B cell (primary cell): ENCODE measurements at places on chromosomes 6 and 20. TPM values are rescaled to one million over a fixed set of nuclear protein-coding genes. Genes with fewer than 3 reads are reported as not detected.

DNA sequence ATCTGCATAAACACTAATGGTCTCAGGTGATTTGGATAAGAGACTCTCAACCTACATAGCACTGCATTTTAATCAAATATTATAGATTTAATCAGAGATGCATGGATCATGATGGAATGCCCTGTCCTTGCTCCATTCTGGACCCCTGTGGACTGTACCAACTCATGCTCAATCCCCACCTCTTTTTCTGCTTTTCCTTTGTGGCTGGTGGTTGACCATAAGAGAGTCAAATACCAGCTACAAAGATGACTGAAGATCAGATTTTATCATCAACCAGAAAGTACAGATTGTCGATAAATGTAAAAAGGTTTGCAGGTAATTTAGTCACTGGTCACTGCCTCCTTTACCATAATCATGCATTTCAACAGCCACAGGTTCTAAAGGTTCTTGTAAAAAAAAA lies 116.2 kb downstream of the ME1 start:
- no peak overlapping the region for H3K27ac ChIP-seq
- no peaks in the 10 kb centered on the region for H3K36me3 ChIP-seq
- H3K27me3 ChIP-seq = no peaks in the 10 kb centered on the region
- DNase-seq = no peak
- no peak overlapping the region for H3K4me3 ChIP-seq

Gene BHLHE23
- not detected in 2 replicates for total RNA-seq

- H3K4me1 ChIP-seq = peaks cover 15% of the 10 kb centered on the region
- H3K36me3 ChIP-seq = no peaks in the 10 kb centered on the region
- H3K4me3 ChIP-seq = no peak overlapping the region
- H3K27ac ChIP-seq = no peak overlapping the region
Measured at GRCh38 chr6:142732790-142733189, 212.2 kb downstream of the HIVEP2 start.

GRCh38 chr6:143408151-143408786 lies 42.2 kb downstream of the ADAT2 start:
- H3K4me1 ChIP-seq = no peaks in the 10 kb centered on the region
- no peak overlapping the region for H3K27ac ChIP-seq
- DNase-seq = no peak
- no peak overlapping the region for H3K4me3 ChIP-seq
- H3K27me3 ChIP-seq = no peaks in the 10 kb centered on the region

GRCh38 chr20:16607364-16608276 lies 34.4 kb upstream of the KIF16B start:
- H3K4me3 ChIP-seq = no peak overlapping the region
- no peaks in the 10 kb centered on the region for H3K4me1 ChIP-seq
- H3K36me3 ChIP-seq = no peaks in the 10 kb centered on the region
- no peak overlapping the region for H3K27ac ChIP-seq

DNA sequence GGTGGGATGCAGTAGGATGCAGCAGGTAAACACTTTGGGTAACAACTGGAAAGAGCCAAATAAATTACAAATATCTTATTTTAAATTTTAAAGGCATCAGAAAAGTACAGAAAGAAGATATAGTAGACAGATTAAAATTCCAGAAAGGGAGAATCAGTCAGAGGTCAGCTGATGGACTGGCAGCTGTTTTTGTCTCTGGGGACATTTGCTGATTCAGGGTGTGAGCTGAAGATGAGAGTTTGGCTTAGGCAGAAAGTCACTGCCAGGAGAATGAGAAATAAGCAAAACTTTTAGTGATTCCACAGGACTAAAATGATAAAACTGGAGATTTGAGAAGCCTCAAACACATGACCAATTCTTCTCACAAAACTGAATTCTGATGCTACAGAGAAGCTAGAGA lies 39.5 kb downstream of the AHI1 start:
- H3K4me1 ChIP-seq = no peaks in the 10 kb centered on the region
- no peak for DNase-seq
- H3K27me3 ChIP-seq = no peaks in the 10 kb centered on the region
- H3K27ac ChIP-seq = no peak overlapping the region
- H3K4me3 ChIP-seq = no peak overlapping the region

GRCh38 chr6:45843848-45844521 lies 171.7 kb downstream of the CLIC5 start:
- no peaks in the 10 kb centered on the region for H3K36me3 ChIP-seq
- no peaks in the 10 kb centered on the region for H3K27me3 ChIP-seq
- H3K4me1 ChIP-seq = no peaks in the 10 kb centered on the region
- no peak for DNase-seq

GRCh38 chr6:33454009-33454946 lies at the start of gene ZBTB9:
ZBTB9 (plus strand) TSS chr6:33454576; CDS start chr6:33455101, 525 bp downstream.
- peaks cover 3% of the 10 kb centered on the region for H3K36me3 ChIP-seq
- H3K27me3 ChIP-seq = no peaks in the 10 kb centered on the region
- H3K27ac ChIP-seq = peak within 1 kb of the TSS; percentile 84
- H3K4me3 ChIP-seq = peak within 1 kb of the TSS; percentile 77

- no peak overlapping the region for H3K4me3 ChIP-seq
- H3K27ac ChIP-seq = no peak overlapping the region
- H3K27me3 ChIP-seq = no peaks in the 10 kb centered on the region
- H3K4me1 ChIP-seq = no peaks in the 10 kb centered on the region
Measured at GRCh38 chr20:21344206-21344900, 41.2 kb downstream of the XRN2 start.

Gene VSTM2L
- not detected in 2 replicates for total RNA-seq

Gene ACSS1
- total RNA-seq = 82.7 and 83.0 TPM in 2 replicates

Gene WFDC5
- total RNA-seq = not detected in 2 replicates

DNA sequence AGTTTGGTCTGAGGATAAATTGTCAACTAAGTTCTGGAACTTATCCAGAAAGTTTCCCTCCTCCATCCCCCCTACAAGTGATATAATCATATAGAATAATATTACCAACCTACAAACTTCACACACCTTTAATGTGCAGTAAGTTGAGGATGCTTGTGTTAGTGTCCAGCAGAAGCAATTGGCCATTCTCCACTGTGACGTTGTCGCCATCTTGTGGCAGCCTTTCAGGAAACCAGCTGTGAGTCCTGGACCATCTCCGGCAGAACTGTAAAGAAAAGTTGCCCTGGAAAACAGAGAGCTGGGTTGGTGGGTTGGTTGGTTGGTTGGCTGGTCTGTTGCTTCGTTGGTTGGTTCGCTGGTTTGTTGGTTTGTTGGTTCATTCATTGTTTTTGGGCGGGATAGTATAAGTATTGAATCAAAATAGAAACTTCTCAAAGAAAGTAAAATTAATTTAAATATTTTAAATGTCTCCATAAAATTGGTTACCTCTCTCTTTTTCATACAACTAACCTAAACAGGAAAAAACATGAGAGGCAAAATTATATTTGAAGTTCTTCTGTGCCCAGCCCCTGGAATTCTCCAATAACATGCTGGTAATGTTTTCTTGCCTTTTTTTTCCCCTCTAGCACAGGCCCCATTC lies 127.5 kb downstream of the PKHD1 start:
- H3K27me3 ChIP-seq = no peaks in the 10 kb centered on the region
- peak; percentile 50 for DNase-seq
- no peaks in the 10 kb centered on the region for H3K36me3 ChIP-seq
